ENCODE measurements at places on chromosomes 2 and 18.

DNA sequence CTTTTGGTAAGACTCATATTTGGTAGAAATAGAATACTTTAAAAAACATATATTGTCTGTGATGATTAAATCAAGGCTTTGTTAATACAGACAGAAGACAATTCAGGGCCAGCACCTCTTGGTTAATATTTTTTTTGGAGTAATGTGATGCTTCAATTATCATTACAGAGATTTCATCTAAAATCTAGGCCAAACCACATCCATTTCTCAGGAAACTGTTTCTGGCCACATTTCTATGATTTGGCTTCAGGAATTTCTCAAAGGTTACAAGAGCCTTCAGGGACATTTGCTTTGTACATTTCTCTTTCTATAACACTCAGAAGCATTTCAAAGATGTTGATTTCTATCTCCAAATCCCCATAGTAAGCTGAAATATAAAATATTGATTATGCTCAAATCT is 614.9 kb downstream of the LRP1B start:
- no peak for DNase-seq

- no peak for DNase-seq
Measured at GRCh38 chr2:177908824-177909223, 163.8 kb downstream of the PDE11A start.

DNA sequence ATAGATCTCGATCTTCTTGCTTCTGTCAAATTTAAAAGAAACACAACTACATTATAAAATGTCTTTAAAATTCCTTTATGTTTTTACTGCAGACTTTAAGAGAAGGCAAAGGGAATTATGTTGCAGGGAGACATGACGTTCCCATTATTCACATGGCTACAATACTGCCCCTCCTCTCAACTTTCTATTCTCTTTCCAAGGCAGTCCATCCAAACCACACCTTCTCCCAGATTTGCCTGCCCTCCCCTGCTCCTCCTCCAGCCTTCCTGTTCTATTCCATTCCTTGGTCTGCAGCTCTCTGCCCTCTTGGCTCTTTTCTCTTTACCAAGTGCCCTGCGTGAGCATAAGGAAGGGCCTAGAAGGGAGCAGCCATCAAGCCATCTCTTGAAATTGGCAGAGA is 61.3 kb downstream of the NABP1 start:
- no peak for DNase-seq

DNA sequence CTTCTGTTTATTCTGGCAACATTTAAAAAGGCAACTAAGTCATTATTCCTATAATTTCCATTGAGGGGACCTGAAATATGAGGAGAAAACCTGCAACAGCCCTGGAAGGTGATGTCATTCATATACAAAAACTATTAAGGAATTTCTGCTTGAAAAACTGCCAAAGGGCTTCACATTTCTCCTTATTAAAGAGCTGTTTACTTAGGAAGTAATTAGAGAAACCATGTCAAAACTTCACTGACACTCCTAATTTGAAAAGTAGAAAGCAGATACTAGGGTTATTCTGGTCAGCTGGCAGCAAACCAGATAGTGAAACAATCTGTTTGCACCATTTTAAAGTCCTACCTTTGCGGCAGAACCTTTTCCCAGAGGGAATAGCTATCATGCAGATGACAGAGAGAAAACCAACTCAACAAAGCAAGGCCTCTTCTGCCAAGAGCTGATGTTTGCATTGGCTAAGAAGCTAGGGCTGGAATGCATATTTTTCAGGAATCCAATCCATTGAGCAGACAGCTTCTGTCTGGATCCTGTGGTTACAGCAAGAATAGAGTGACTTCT is 592.2 kb upstream of the SYT4 start:
- DNase-seq, result no peak

DNA sequence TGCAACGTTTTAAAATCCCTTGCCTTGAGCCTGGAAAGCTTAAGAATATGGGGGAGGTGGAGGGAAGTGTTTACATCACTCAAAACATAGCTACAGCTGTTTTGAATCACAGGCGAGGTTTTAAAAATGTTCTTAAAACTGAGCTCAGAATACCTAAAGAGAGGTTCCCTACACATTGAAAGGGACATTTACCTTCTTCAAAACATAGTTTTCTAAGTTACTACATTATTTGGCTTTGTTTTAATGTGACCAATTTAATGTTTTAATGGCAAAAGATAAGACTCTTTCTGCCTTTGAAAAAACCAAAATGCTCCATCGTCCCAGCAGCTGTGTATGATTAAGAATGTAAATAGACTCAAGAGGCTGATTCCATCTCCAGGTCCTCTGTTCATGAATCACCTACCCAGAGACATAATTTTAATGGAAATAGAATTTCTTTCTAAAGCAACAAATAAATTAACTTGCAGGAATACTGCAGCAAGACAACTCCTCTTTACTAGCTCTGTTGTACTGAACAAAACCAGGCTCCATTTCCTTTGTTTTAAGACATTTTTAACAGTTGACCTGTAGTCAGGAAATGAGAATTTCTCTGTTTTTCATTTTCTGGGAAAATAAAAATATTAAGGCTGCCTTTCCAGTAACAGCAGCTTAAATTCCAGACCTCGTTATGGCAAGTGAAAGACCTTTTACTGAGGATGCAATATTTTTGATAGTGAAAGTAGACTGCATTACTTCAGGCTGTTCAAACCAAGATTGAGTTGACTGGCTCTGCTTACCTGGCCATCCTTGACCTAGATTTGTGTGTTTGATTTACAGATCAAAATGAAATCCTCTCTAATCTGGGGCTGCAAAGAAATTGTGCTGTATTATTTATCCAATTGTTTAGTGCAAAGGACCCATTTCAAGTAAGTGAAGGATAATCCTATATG is 33.7 kb upstream of the WDR75 start:
- DNase-seq, result no peak

DNA sequence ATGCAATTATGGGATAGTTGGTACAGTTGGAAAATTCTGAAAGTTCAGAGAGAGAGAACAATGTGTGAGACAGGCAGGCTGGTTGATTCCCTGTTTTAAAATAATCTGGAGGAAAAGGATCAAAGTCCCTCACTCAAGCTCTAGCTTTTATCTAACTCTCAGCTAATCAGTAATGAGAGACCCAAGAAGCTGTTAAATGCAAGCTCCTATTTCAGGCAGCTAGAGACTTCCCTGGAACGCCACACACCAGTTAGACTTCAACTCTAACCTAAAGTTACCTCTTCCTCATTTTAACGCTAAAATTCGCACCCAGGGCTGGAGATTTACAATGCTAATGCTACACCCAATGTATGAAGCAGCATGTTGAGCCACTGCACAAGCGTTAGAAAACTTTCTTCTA is 243.1 kb downstream of the EN1 start:
- no peak for DNase-seq

GRCh38 chr2:71685073-71685848 is 231.9 kb downstream of the DYSF start:
- no peak for DNase-seq

DNA sequence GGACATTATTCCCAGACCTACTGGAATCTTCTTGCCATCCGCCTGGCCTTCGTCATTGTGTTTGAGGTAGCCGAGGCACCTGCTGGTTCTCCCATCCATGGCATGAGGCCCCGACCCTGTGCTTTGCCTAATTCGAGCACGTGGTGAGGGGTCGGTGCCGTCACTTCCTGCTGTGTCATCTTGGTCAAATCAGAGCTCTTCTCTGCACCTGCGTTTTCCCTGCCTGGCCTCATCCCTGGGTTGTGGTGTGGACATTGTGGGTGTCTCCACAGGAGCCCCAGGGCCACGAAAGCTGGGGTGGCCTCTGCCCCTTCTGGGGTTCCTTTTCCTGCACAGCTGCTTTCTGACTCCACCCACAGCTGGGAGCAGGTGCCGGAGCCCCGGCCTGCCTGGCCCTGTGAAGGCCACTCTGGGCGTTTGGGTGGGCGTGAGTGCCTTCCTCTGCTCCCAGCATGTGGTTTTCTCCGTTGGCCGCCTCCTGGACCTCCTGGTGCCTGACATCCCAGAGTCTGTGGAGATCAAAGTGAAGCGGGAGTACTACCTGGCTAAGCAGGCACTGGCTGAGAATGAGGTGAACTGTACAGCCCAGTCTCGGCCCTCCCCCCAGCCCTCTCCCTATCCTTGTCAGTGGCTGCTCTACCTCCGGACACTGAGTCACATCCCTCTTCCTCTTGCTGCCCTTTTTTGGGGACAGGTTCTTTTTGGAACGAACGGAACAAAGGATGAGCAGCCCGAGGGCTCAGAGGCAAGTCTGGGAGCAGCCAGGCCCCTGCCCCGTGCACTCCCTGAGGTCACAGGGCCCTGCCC is 34.9 kb downstream of the ANO7 start:
- DNase-seq, result no peak

GRCh38 chr2:54008439-54008838 is 37.6 kb upstream of the PSME4 start:
- no peak for DNase-seq

Measured in NCI-H460 (cell line).